Nephron progenitor cell (in vitro differentiated cells): ENCODE measurements at places on chromosomes 13 and 19.

- DNase-seq: no peak
Measured at GRCh38 chr13:73714522-73714921, 419.7 kb downstream of the KLF12 start.

DNA sequence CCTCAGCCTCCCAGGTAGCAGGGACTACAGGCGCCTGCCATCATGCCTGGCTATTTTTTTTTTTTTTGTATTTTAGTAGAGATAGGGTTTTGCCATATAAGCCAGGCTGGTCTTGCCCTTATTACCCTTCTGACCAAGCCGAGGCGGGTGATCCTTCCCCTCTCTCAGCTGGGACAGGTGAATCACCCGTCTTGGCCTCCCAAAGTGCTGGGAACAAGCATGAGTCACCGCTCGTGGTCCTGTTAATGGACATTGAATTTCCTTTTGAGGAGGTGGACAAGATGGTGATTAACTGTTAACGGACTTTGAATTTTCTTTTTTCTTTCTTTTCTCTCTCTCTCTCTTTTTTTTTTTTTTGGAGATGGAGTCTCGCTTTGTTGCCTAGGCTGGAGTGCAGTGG is 10.6 kb downstream of the CD70 start:
- no peak for DNase-seq

DNA sequence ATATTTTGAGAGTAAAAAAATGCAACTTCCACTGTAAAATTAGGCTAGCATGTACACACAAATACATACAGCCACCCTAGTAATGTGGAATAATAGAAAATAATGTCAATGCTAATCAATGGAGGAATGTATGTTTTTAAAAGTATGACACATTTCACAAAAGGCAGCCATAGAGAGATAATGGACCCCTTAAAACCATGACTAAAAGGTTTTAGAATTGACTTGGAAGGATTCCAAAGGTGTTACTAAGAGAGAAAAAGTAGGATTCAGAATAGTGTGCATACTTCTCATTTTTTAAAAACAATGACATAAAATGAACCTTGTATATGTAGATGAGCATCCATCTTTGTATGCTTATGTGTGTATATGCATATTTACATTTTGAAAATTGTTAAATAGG is 597.9 kb upstream of the PCDH9 start:
- no peak for DNase-seq

DNA sequence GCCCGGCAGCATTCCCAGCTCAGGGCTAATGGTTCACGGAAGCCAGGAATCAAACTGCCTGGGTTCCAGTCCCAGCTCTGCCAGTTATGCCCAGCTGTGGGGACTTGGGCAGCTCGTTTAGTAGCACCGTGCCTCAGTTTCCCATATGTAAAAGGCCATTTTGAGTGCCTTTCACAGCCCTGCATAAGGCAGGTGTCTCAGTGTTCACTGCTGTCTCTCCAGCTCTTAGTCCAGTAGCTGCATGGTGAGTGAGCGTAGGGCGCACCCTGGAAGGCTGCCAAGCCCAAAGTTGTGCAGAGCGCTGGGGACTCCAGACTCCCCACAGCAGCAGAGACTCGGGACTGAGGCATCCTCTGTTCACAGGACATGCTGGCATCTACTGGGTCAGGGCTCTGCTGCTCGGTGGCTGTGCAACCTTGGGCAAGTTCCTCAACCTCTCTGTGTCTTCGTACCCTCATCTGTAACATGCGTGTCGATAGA is 5.5 kb downstream of the RPL28 start:
- DNase-seq: no peak

- no peak for DNase-seq
Measured at GRCh38 chr13:42106998-42107397, 58.5 kb downstream of the DGKH start.

- DNase-seq: no peak
Measured at GRCh38 chr19:32876919-32877285, 7.3 kb upstream of the SLC7A9 start.

GRCh38 chr13:44760434-44760833 is 184.3 kb upstream of the TSC22D1 start:
- DNase-seq: no peak

GRCh38 chr13:83414393-83414792 is 467.9 kb downstream of the SLITRK1 start:
- DNase-seq: no peak

- DNase-seq: no peak
Measured at GRCh38 chr13:100100115-100100879, 11.4 kb downstream of the PCCA start.

DNA sequence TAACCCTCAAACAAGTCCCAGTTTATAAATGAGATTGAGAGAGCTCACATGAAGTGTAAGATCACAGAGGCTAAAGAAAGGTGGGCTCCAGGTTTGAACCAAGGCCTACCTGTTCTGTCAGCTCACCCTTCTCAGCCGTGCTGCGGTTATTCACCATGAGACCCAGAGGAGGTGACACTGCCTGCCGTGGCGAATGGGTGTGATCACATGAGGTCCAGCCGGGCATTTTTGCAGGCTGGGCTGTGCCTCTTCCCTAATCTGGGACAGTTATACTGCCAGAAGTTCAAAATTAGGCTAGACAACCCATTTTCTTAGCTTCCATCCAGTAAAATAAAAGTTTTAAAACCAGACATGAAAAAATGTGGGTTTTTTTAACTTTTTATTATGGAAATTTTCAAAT is 146.8 kb downstream of the FOXO1 start:
- DNase-seq: no peak

DNA sequence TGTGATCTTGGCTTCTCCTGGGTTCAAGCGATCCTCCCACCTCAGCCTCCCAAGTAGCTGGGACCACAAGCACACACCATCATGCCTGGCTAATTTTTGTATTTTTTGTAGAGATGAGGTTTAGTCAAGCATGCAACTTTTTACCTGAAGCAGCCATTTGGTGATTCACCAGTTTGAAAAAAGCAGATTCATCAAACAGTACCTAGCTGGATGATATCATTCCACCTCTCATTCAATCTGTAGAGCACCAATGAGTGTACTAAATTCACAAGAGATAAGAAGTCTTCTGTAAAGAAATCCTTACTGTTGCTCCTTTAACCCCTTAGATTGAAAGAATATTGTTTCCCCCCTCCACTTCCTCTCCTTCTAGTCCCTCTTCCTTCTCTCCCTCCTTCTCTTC is 261.1 kb upstream of the RFC3 start:
- no peak for DNase-seq

GRCh38 chr13:45231305-45231704 is 30.5 kb upstream of the KCTD4 start:
- DNase-seq: no peak

DNA sequence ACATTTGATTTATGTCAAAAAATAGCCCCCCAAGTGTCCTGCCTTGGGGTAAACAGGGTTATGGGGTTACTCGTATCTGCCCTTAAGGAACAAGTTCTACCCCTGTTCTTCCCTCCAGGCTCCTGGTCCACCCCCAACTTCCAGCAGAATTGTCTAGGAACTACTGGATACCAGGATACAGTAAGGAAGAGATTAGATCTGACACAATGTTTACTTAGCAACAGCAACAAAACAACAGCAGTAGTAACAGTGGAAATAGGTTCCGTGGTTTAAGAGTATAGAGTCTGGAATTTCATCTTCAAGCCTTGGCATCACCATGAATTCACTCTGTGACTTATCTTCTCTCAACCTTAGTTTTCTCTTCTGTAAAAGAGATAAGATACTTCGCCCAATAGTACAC is 1.7 kb upstream of the FAM98C start:
- no peak for DNase-seq

DNA sequence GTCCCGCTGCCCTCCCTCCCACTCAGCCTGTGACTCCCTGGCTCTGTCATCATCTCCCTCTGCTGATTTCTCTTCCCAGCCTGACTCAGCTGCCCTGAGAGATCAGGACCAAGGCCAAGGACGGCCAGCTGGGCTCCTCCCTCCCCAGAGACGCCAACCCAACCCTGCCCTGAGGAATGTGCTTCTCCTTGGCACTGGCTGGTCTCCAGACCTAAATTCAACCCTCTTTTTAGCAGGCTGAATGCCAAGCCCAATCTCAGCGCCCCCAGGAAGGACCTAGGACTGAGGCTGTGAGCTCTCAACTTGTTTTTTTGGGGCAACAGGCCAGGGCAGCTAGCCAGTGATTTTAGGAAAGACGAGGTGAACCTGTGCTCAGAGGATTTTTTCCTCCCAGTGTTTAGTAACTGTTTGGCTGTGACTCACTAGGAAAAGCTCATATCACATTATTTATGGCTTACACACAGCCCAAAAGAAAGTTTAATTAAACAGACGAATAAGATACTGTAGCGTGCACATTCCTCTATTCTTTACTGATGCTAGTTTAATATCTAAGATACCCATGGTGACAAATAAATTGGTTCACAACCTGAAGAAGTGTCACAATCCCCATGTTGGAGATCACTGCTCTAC is 7.4 kb upstream of the IGFL1 start:
- DNase-seq: peak; percentile 38

GRCh38 chr19:58380037-58380661 is 681 bp downstream of the ZNF837 start:
- no peak for DNase-seq

DNA sequence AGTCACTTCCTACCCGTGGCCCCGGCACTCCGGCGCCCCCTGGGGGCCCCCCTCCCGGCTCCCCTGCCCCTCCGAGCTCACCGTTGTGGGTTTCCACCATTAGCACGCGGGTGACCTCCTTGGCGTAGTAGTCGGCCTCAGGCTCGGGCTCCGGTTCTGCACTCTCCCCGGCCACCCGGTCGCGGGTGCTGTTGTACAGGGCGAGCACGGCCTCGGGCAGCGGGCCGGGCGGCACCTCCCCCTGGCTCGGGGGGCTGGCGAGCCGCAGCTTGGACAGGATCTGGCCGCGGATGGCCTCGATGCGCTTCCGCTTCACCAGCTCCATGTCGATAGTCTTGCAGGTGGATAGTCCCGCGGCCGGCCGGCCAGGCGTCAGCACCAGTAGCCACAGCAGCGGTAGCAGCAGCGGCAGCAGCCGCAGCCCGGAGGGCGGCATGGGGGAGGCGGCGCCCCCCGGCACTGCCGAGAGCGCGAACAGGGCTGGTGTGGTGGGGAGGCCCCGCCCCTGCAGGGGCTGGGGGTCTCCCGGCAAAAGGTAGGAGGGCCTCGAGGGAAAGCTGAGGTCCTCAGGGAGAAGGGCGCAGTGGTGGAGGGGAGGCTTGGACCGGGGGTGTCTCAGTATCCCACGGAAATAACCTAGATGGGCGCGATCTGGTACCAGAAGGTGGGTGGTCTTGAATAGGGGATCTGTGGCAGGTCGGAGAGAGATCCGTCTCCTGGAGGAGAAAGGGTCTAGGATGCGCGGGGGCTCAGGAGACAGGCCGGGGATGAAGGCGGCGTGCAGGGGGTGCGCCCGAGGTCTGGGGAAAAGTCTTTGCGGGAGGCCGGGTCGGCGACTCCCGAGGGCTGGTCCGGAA is 885 bp downstream of the TGFB1 start:
- peak; percentile 75 for DNase-seq

DNA sequence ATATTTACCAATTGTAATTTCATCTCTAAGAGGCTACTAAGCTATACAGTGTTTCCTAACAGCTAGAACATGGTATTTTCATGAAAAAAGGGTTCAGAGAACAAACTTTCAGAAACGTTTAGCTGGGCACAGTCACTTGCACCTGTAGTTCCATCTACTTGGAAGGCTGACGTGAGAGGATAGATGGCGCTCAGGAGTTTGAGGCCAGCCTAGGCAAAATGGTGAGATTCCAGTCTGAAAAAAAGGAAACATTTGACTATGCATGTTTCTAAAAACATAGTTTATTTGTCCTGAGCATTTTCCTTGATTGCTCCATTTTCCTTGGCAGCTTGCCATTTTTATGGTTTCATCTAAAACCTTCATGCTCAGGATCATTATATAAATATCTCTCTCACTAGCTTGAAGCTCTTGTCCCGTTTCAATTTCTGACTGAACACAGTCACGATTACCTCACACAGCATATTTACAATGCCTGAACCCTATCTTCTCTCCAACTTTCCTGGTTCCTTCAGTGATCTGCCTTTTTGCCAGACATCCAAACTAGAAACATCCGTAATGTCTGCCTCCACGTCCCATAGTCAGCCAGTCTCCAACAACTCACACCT is 200.8 kb downstream of the RGCC start:
- no peak for DNase-seq

DNA sequence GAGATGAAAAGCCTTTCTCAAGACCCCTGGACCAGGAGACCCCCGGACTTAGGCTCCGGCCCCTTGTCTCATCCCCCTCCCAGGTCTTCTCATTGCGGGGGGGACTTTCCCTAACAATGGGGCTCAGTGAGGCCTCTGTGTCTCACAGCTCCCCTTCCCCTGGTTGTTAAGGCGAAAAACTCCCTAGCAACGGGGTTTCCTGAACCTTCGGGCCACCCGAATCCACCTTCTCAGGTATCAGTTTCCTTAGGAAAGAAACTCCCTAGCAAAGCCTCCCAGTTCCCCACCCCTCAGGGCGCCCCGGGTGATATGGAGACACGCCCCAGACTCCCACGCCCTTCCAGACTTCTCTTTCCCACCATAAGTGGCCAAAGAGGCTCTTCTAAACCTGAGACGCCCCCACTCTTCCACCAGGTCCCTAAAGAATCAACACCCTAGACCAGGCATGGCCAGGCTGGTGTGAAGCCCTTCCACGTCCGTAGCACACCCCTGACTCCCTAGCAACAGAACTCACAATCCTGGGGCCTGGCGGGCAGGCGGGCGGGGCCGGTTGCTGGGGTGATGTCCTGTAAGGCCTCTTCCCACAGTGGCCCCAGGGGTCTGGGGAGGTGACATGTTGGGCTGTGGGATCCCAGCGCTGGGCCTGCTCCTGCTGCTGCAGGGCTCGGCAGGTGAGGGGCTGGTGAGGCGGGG is at the start of gene TMEM190:
TMEM190 (plus strand) TSS at position 586 of the 693 bp plus-strand sequence; CDS start at position 614, 28 bp downstream.
- DNase-seq: peak; percentile 41

DNA sequence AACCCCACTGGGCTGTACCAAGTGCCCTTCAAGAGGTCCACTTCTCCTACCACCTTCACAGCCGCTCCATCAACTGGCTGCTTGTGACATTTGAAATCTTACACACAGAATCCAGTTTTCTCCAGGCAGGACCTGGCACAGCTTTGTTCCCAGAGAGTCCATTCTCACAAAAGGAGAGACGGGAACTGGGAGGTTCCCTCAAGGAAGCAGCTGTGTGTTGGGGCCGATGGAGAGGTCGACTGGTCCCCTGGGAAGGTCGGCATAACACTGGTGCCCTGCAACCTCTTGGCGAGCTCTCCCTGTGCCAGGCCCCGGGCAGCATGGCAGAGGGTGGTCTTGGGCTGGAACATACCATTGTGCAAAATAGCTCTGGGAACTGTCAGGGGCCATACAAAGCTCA is 21.5 kb downstream of the ELL start:
- DNase-seq: no peak

GRCh38 chr13:22220151-22221135 is 549.6 kb downstream of the FGF9 start:
- no peak for DNase-seq

DNA sequence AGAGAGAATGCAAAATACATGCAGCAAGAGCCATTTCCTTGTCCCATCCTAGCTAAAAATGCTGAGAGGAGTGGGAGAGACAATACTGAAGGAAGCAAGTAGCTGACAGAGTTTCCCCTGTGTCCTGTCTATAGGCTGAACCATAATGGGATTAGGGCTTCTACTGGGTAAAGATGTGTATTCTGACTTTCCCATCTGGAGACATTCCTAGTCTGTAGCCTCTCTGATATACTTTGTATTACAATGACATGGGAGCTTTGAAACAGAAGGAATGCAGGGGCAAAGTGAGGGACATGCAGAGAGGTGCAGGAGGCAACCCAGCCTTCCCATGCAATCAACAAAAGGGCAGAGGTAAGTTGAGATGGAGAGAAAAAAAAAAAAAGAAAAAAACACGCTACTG is 10.5 kb upstream of the GPC6 start:
- no peak for DNase-seq
